ENCODE measurements at places on chromosomes 1 and 21.

GRCh38 chr1:53294567-53294966 lies 33.3 kb downstream of the LRP8 start:
- no peak for DNase-seq

- no peak for DNase-seq
Observed at GRCh38 chr1:4973341-4973740, 318.9 kb downstream of the AJAP1 start.

DNA sequence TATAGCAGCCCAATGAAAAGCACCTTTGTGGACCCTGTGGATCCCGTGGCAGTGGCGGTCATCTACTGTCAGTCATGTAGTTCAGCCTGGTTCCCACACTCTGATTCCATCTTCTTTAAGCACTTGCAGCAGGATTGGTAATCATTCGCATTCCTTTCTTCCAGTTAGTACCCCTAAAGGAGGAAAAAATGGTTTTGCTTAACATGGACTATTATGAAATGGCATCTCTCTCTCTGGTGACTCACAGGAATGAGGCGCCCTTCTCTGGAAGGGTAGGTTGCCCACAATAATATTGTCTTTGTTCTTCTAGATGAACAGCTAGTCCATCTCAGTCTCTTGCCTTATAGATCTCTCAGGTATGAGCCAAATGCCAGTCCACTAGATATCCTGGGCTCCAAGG lies 127.9 kb upstream of the MROH9 start:
- no peak for DNase-seq

DNA sequence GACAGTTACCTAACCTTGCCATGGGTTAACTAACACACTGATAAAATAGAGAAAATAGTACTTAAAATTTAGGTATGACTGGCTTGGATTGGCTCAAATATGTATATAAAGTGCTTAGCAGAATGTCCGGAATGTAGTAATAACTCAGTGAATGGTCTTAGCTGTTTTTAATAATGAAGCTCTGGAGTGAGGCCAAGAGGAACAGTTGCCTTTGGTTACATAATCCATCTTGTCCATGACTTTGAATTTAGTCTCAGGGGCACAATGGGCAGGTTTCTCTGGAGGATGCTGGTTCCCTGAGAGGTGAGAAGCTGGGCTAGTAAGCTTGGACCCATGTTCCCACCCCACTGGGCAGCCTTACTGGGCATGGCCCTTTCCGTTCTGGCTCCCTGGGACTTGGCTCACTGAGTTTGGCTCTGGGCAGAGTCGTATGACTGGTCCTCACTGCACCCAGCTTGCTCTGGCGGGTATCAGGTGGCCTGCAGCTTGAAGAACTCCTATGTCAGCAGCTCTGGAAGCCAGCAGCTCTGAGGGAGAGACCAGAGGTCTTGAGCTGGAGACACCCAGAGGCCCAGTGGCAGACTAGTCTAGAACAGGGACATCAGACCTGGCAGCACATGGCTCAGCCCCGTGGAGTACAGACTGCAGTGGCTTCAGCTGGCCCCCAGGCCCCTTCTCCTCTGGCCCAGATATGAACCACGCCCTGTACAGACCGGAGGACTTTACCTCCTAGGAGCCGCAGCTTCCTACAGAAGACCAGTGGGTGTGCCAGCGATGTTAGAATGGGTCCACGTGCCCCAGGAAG lies 40.4 kb downstream of the TENT5C start:
- no peak for DNase-seq

DNA sequence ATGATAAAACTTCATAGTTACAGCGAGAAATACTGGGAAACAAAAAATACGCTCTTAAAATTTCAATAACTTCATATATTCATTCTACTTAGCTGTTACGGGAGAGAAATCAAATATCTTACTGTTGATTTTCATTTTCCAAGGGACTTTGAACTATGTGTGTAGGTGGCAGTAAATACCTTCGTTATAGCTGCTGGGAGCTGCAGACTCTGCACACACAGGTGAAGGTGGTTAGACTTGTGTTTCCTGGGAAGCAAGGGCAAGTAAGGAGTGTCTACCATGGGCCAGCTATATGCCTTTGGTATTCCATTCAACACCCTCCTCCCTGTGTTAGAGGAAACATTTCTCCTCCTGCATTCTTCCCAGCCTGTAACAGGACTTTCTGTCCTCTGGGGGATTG lies 51.4 kb upstream of the DIRAS3 start:
- no peak for DNase-seq

DNA sequence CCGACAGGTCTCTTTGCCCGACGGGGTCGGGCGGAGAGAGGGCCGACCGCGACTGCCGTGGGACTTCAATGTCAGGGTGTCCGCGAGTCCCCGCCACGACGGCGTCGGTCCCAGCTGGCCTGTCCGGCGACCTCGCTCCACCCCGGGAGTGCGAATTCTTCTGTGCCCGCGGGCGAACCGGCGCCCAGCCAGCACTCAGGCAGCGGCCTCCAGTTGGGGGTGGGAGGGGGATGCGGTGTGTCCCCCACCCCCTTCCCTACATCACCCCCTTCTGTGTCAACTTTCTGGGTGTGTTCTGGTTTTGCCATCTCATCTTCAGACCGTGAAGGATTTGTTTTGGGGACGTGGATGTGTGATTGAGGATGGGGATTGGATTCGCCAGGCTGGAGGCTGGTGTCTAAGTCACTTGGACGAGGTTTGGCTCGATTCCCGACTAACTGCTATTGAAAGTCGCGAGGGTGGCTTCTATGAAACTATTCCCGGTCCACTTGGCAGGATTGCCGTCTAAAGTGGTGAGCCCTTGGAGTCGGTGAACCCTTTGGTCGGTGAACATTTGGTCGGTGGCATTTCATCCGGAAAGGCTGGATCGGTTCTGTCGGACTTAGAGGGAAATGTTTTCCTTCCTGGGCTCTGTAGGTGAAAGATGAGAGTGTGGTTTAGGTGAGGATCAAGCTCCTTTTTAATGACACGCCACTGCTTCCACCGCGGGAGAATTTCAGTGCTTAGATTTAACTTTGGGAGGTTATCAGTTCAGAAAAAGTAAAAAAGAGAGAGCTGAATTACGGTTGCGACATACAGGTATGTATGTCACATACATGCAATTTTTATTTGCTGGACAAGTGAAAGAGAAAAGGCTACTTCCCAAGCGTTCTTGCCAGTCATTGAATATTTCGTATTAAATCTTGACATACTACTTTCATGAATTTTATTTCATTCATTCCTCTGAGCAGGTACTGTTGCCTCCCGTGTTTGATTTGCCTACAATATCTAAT lies 771 bp downstream of the ABCD3 start:
- DNase-seq, result peak; percentile 38

All from Kasumi-1 (cell line).